ENCODE measurements at places on chromosomes 11 and 22.

GRCh38 chr11:74318241-74318932 lies 6.9 kb upstream of the P4HA3 start:
- DNase-seq = no peak

DNA sequence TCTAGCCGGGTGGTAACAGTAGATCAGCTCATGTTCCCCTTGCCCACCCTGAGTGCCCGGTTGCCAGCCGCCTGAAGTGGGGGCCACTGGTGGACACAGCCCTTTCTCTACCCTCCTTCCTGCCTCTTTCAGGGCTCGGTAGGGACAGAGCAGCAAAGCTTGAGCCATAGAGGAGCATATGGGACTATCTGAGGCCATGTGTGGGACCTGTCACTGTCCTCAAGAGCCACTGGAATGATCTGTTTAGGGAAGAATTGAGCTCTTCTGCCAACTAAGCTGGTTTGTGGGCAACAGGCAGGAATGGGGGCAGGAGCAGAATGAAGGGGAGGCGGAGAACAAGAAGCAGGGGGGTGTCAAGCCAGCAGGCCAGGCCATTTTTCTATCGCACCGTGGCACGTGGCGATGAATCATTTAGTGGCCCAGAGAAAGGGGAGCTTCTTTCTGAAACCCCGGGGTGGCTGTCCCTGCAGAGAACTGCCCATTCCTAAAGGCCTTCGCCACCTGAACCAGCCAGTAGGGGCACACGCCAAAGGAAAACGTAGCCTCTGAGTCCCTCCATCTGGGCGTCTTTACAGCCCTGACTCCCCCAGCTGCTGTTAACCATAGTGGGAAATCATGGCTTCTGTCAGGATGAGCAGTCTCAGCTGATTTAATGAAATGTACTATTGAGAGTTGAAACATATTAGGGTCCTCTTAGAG lies 8.8 kb downstream of the ASPHD2 start:
- DNase-seq = no peak

GRCh38 chr11:57476757-57477506 lies 16.6 kb downstream of the RTN4RL2 start:
- no peak for DNase-seq

DNA sequence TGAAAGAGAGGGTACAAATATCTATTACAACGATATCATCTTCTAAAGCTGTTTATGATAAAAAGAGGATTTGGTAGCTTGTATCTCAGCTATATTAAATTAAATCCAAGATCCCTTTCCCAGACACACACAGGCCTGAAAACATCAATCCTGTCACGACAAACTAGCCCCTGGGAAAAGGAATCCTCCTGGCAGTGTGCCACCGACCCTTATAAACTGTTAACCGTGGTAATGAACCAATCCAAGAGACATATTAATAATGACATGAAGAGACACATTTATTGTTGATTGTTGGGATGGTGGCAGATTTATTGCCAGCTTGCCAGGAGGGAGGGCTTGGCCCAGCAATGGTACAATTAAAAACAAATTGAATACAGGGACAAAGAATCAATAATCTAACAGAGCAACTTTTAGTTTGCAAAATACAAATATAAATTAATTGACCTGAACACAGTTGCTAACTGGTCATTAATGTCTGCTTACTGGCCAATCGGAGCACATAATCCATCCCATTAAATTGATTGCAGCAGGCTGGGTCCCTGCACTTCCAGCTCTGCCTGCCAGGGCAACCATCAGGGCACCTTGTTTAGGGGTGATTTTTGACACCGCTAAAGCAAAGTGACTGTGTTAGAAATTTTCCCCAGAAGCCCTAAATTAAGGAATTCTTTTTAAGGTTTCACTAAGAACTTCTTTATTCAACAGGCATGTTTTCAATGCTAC lies 887.6 kb downstream of the OPCML start:
- no peak for DNase-seq

DNA sequence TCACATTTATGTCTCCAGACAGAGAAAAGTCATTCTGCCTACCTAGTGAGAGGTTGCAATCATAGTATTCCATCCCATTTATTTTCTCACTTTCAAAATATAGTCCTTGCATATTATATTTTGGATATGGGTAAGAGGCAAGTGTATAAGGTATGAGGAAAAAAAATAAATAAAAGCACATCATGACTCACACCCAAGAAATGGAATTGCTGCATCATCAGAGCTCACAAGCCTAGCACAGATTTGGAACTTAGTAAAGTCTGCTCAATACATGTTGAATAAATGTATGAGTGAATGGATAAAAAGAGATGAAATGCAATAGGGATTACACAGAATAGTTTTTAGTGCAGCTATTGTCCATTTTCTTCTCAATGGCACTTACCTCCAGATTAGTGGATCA lies 2.5 kb upstream of the OR51G1 start:
- no peak for DNase-seq

DNA sequence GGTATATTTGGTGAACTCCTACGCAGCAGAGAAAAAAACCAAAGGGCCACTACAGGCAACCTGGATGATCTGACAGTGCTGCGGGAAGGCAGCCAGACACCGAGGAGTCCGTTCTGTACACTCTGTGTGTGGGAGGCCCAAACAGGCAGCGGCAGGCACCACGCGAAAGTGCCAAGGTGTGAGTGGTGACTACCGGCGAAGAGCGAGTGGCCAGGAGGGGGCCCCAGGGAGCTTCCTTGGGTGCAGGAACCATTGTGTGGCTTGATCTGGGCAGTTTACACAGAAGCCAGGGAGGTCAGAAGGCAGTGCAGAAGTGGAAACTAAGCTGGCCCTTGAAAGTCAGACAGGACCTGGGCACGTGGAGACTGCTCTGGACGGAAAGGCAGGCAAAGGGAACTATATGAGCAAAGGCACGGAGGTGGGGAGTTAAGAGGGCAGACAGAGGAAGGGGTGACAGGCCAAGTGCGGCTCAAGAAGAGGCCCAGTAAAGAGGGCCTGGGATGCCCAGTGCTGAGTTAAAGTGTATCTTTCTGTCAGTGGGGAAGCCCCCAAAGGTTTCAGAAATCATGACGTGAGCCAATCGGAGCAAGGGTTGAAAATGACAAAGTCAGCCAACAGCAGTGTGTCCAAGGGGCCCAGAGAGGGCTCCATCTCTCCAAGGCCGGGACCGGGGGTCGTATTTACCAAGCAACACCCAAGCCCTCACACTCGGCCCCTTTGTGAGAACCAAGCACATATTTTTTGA lies 10.6 kb downstream of the TMEM184B start:
- DNase-seq = no peak

GRCh38 chr11:125193416-125193726 lies 28.8 kb downstream of the PKNOX2 start:
- DNase-seq = no peak

DNA sequence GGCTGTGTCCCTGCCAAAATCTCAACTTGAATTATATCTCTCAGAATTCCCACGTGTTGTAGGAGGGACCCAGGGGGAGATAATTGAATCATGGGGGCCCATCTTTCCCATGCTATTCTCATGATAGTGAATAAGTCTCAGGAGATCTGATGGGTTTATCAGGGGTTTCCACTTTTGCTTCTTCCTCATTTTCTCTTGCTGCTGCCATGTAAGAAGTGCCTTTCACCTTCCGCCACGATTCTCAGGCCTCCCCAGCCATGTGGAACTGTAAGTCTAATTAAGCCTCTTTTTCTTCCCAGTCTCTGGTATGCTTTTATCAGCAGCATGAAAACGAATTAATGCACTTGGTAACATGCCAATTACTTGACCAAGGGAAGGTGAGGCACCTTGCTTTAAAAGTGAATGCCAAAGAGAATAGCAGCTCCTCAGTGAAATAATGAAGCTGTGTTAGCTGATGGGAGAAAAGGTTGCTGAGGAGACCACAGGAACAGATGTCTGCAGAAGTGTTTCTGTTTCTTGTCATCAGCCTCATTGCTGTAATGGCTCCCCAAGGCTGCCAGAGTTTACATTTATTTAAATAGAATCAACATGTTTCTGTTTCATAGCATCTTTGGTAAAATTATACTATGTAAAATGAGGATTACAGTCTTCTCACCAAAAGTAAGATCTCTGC lies 89.0 kb upstream of the CD44 start:
- no peak for DNase-seq

- no peak for DNase-seq
Measured at GRCh38 chr22:46410291-46410808, 74.8 kb downstream of the TRMU start.

DNA sequence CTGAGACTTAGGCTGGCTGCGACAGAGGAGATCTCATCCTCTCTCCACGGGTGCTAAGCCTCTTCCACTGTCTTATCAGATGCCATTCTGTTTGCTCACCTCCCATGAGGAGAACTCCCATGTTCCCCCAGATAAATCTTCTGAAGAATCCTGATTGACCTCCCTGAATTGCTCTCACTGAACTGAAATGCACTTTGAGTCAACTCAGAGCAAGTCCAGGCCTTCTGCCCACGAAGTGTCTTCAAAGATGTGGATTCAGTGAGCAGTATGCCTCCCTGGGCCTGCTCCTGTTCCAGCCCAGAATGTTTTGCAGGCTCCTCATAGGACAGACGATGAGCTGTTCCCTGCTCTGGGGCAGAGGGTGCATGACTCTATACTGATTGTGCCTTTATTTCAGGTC lies 17.4 kb downstream of the TUB start:
- DNase-seq = no peak

- no peak for DNase-seq
Measured at GRCh38 chr11:90822996-90823395, 600.1 kb upstream of the CHORDC1 start.

DNA sequence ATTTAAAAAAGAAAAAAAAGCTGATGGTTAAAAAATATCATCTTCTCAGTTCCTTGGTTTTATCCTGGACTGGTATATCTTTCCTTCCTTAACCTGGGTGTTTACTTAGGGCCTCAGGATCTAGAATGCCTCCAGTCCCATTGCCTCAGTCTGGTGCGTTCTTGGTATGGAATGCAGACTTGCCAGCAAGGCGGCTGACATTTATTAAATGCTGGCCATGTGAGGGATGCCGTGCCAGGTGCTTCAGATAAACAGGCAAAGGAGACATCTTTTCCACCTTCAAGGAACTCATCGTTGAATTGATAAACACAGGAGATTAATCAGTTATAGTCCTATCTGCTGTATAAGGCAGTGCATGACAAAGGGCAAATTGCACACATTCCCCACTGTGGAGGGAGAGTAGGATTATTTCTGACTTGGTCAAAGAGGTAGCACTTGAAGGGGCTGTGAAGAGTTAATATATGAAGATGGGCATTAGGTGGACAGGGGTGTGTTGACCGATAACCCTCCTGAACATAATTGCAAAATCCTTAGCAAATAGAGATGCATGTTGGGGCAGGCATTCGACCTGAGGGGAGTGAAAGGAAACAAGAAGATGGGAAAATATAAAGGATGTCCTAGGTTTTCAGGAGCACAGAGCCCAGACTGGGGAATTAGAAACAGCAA lies 54.4 kb downstream of the ALX4 start:
- no peak for DNase-seq

DNA sequence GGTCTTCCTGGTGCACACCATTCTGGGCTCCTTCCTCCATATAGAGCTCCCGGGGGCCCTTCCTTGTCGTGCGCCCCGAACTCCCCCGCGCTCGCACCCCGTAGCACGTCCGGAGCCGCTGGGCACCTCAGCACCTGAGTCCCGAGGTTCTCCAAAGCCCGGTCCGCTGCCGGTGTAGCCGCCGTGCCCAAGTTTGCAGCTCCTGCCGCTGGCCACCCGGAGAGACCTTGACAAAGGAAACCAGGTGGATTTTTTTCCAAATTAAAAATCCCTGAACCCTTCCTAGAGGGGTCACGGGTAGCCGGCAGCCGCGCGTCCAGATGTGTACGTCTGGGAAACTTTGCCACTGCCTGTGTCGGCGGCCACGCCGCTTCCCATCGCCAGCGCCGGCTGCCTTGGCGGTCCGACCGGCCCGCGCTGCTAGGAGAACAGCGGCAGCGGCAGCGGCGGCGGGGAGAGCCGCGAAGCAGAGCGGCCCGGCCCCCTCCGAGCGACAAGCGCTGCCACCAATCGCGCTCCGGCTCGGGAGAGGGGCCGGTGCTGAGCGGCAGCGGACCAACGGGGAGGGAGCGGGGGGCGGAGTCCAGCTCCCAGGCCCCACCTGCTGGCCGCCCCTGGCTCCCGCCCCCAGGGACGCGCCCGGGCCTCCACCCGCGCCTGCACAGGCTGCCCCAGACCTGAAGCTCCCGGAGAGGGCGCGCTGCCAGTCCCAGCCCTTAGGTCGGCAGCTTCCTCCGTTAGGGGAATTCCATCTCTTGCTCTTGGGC lies at the start of gene GALNT18:
Gene GALNT18 (minus strand): TSS at position 433 of the 767 bp plus-strand sequence.
- DNase-seq = peak; percentile 13

GRCh38 chr11:63917692-63918506 lies 935 bp upstream of the RCOR2 start:
- no peak for DNase-seq

DNA sequence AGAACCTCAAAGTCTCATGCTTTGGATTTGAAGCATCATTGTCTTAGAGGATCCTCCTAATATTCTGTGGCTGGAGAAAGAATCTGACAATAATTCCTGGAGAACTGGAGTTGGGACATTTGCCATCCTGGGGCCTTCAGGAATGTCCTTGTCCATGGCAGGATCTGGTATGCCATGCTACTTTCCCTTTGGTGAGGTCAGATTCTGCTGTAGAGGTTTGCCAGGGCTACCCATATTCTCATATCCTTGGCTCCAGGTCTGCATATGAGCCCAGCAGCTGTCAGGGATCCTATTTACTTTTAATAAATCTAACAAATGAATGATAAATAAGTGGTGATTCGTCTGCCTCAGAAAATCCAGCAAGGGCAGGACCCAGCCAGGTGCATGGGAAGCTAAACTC lies 35.0 kb downstream of the ARL14EP start:
- DNase-seq = no peak

GRCh38 chr11:12901272-12901671 lies 107.8 kb upstream of the RASSF10 start:
- no peak for DNase-seq

DNA sequence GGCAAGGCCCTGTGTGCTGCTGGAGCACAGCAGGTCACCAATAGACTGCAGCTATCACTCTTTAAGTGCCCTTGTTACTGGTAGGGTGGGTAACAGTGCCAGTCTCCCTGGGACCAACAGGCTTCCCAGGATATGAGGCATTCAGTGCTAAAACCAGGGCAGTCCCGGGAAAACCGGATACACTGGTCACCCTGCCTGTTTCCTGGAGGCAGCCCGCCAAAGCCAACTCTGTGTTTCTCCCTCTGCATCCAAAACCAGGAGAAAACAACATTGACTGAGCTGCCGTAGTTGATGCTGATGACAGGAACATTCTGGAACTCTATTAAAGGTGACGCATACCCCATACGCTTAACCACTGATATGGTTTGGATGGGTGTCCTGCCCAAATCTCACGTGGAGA lies 149.1 kb downstream of the SHANK2 start:
- DNase-seq = no peak

GRCh38 chr11:130454491-130455252 lies 6.2 kb downstream of the ADAMTS15 start:
- no peak for DNase-seq

All from activated CD8-positive, alpha-beta memory T cell treated with anti-CD3 and anti-CD28 coated beads for 4 hours (primary cell).